ENCODE measurements at places on chromosomes 3 and 15. TPM values are rescaled to one million over a fixed set of nuclear protein-coding genes. Genes with fewer than 3 reads are reported as not detected.
A peak's percentile ranks its signal among the peaks of the same experiment; 100 is the strongest.

- H3K27me3 ChIP-seq, result no peaks in the 10 kb centered on the region
- H3K27ac ChIP-seq, result peak overlapping the region; percentile 15
These were observed 23.4 kb downstream of the SNAPC5 start for GRCh38 chr15:66474135-66474534.

DNA sequence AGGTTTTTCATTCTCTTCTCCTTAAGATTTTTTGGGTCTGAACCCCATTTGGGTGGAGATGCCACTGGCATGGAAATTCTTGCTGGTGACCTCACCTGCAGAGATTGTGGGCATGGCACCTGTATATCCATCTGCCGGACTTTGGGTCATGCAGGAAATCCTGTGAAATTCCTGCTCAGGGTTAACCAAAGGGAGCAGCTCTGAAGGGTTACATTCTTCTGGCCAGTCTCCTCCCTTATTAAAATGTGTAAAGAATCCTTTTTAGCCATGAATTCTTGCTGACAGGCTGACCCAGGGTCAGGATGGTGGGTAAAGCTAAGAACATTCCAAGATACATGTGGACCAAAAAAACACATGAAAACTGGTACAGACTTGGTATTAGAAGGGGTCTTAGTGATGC lies 27.4 kb downstream of the ARHGEF26 start:
- DNase-seq, result no peak
- H3K27me3 ChIP-seq, result peaks cover 5% of the 10 kb centered on the region
- no peak overlapping the region for H3K27ac ChIP-seq
- no peak overlapping the region for H3K4me3 ChIP-seq
- H3K36me3 ChIP-seq, result no peaks in the 10 kb centered on the region

GRCh38 chr3:148460686-148461085 lies 237.0 kb upstream of the AGTR1 start:
- H3K4me1 ChIP-seq, result no peaks in the 10 kb centered on the region
- no peak for DNase-seq
- no peaks in the 10 kb centered on the region for H3K36me3 ChIP-seq
- no peaks in the 10 kb centered on the region for H3K27me3 ChIP-seq
- H3K4me3 ChIP-seq, result no peak overlapping the region
- H3K27ac ChIP-seq, result no peak overlapping the region

GRCh38 chr15:58529041-58529440 lies 97.2 kb downstream of the LIPC start:
- H3K4me1 ChIP-seq, result no peaks in the 10 kb centered on the region
- H3K36me3 ChIP-seq, result no peaks in the 10 kb centered on the region
- no peak for DNase-seq
- no peaks in the 10 kb centered on the region for H3K27me3 ChIP-seq
- H3K27ac ChIP-seq, result no peak overlapping the region

DNA sequence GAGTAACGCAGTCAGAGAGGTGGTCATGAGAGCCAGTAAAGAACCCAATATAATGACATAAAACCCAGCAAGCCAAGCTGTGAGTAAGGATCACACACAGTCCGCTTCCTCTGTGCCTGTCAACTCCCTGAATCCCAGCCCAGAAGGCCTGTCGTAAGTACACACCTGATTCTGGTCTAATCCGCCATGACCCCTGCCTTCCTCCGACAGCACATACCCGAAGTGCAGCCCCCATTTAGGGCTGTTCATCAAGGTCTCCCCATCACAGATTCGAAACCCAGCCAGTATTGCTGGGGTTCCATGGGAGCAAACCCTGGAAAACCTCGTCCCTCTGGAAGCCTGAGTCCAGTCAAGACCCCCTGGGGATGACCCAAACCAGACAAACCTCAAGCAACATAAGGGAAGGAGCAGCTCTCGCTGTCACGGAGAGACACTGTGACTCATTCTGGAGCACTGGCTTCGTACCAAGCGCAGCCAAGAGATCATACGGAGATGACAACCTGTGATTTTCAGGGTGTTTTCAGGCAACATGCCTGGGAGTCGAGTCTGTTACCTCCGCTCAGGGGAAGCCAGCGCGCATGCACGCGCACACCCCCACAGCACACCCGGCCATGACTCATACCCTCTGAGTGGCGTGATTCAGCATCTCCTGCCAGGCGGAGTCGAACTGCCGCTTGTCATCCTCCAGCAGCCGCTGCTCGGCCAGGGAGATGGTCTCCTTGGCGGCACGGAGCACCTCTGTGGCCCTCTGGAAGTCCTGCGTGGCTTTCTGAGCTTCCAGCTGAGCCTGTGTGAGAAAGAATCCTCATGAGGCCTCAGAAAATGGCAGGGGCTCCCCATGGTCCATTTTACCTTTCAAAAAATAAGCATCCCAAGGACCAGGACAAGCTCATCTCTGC lies 63.0 kb downstream of the SH3BP5 start:
- H3K4me1 ChIP-seq, result peaks cover 86% of the 10 kb centered on the region
- peak overlapping the region; percentile 83 for H3K27ac ChIP-seq
- peak; percentile 18 for DNase-seq
- H3K36me3 ChIP-seq, result no peaks in the 10 kb centered on the region

DNA sequence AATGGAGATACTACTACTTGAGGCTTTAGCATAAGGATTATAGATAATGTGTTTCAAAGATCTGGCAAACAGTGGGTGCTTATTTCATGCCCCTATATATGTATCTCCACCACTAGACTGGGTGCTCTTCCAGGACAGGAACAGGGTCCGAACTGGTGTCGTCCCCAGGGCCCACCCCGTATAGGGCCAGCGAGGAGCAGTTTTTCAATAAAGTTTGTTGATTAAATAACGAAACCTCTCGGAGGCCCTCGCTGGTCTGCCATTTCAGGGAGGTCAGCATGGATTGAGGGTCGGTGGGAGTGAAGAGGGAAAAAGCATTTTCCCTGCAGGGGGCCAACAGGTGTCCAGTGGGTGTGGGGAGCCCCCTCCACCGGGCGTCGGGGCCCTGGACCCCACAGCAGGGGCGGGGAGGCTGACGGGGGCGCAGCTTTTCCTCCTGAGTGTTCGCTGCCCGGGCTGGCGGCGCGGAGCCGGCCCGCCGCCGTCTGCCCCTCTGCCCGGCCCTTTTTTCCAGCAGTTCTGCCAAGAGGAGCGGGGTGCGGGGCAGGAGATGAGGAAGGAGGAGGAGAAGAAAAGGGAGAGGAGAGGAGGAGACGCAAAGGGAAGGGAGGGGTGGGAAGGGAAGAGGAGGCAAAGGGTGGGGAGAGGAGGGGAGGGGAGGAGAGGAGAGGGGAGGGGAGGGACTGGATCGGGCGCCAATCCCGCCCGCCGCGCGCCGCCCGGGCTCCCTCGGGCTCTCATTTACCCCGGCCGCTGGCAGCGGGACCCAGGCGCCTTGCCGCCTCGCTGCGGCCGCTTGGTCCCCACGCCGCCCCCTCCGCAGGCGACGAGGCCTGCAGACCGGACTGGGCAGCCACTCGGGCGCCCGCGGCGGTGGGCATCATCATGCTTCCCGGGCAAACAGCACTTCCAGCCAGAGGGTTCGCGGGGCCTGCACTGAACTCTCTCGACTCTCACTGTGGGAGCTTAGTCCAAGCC lies 66.3 kb downstream of the ISG20 start:
- peaks cover 12% of the 10 kb centered on the region for H3K4me1 ChIP-seq
- peak overlapping the region; percentile 53 for H3K27ac ChIP-seq
- no peak for DNase-seq
- H3K27me3 ChIP-seq, result peaks cover 40% of the 10 kb centered on the region
- peak overlapping the region; percentile 76 for H3K4me3 ChIP-seq

GRCh38 chr15:70754862-70755261 lies 8.5 kb downstream of the UACA start:
- no peaks in the 10 kb centered on the region for H3K36me3 ChIP-seq
- no peak overlapping the region for H3K27ac ChIP-seq
- no peak overlapping the region for H3K4me3 ChIP-seq
- peaks cover 35% of the 10 kb centered on the region for H3K27me3 ChIP-seq
- no peak for DNase-seq

GRCh38 chr3:23713641-23714040 lies 92.1 kb upstream of the UBE2E1 start:
- H3K27me3 ChIP-seq, result no peaks in the 10 kb centered on the region
- H3K4me1 ChIP-seq, result peaks cover 9% of the 10 kb centered on the region
- no peak overlapping the region for H3K4me3 ChIP-seq
- no peak overlapping the region for H3K27ac ChIP-seq

DNA sequence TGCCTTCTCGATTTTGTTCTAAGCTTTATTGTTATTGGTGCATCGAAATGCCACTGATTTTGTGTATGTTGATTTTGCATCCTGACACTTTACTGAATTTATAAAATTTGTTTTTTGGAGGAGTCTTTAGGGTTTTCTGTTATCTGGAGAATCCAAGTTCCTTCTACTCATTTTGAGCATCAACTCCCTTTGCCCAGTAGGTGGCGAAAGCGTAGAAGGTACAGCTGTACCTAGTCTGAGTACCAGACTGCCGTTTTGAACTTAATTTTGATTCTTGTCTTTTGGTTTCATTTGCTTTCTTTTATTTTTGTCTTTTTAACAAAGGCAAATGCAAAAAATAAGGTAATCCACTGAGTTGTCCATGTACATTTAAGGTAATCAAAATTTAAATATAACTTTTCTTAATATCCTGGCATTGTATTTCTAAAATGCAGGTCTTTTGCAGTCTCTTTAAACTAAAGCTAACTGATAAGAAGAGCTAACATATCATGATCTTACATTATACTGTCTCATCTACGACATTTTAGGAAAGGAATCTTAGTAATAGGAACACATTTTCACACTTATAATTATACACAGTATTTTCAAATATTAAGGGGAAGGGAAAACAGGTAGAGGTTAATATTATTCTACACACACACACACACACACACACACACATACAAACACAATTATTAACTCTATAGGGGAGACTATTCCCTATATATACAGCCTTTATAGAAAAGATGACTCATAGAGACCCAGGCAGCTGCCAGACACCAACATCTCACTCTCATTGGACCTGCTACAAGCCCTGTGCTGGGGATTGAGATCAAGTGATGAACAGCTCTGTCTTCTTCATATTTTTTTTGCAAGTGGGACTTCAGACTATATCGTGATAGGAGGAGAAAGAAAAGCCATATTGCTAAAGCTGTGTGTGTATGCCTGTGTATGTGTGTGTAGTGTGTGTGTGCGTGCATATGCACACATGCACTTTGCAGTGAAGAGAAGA lies 71.8 kb downstream of the SYNPR start:
- no peaks in the 10 kb centered on the region for H3K4me1 ChIP-seq
- H3K27ac ChIP-seq, result no peak overlapping the region
- peaks cover 12% of the 10 kb centered on the region for H3K27me3 ChIP-seq
- peak; percentile 9 for DNase-seq
- H3K36me3 ChIP-seq, result no peaks in the 10 kb centered on the region
- H3K4me3 ChIP-seq, result no peak overlapping the region

- H3K4me3 ChIP-seq, result no peak overlapping the region
- H3K27ac ChIP-seq, result peak overlapping the region; percentile 41
- no peaks in the 10 kb centered on the region for H3K4me1 ChIP-seq
- peaks cover 86% of the 10 kb centered on the region for H3K27me3 ChIP-seq
- DNase-seq, result peak; percentile 5
- no peaks in the 10 kb centered on the region for H3K36me3 ChIP-seq
These were observed 20.9 kb downstream of the CD276 start for GRCh38 chr15:73704869-73705645.

DNA sequence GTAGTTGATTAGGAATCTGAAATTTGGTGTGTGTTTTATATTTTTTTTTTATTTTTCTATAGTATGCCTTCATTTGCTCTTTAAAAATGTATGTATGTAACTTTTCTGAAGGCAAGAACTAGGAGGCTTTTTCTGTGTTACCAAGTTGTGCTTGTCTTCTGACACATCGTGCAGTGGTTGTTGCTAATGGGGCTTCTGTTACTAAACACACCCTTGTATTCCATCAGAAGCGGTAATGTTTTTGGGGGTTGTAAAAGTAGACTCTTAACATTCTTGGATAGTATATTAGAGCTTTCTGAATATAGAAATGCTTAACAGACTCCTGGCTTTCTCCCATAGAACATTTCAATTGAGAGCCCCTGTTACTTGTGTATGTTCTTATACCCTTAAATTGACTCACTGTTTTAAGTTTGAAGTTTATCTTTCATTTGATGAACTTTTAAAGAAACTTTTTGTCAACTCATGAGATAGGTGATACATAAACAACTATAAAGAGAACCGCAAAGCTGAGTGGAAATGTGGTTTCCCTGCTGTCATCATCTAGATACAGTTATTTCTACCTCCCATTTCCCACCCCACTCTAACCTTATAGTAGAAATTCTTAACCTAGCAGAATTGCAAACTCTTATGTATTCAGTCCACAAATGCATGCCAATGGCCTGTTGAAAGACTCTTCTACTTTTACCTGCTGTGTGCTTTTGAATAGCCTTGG lies 2.5 kb downstream of the TIPARP start:
- H3K27ac ChIP-seq, result peak overlapping the region; percentile 47
- no peaks in the 10 kb centered on the region for H3K27me3 ChIP-seq
- peak; percentile 47 for DNase-seq
- peaks cover 14% of the 10 kb centered on the region for H3K36me3 ChIP-seq
- H3K4me3 ChIP-seq, result peak overlapping the region; percentile 90

GRCh38 chr15:87570206-87570605 lies 686.3 kb downstream of the NTRK3 start:
- no peak for DNase-seq
- no peak overlapping the region for H3K27ac ChIP-seq
- H3K36me3 ChIP-seq, result no peaks in the 10 kb centered on the region

GRCh38 chr3:151085889-151086483 lies 522 bp downstream of the MED12L start:
- H3K27ac ChIP-seq, result no peak overlapping the region
- H3K4me3 ChIP-seq, result peak overlapping the region; percentile 85
- peak; percentile 18 for DNase-seq
- H3K36me3 ChIP-seq, result no peaks in the 10 kb centered on the region

GOLGA6A gene
- not detected for polyA plus RNA-seq

FOXB1 gene
- 0.09 TPM for polyA plus RNA-seq

EFCC1 gene
- 0.47 TPM for polyA plus RNA-seq

TMCO5A gene
- not detected for polyA plus RNA-seq

EEF1AKMT4 gene
- 3.5 TPM for polyA plus RNA-seq

EPHA3 gene
- not detected for polyA plus RNA-seq
